NCI-H2227 treated with DMSO at 0.1 percent for 48 hours (cell line): ENCODE measurements at places on chromosomes 7 and 10.

DNA sequence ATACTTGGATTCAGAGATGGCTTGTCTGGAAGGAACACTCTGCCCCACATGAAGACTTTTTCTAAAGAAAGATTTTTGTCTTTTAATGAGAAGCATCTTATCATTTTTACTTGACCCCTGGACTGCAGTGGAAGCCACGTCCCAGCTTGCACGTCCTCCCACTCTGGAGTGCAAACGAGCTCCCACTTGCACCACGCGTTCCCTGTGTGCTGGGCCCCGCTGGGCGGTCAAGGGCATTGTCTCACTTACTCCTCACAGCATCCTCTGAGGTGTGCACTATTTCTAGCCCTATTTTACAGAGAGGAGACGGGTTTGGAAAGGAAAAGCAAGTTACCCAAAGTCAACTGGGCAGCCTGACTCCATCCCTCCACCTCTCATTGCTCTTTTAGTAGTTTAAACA is 175.2 kb downstream of the HIBADH start:
- no peak for DNase-seq

DNA sequence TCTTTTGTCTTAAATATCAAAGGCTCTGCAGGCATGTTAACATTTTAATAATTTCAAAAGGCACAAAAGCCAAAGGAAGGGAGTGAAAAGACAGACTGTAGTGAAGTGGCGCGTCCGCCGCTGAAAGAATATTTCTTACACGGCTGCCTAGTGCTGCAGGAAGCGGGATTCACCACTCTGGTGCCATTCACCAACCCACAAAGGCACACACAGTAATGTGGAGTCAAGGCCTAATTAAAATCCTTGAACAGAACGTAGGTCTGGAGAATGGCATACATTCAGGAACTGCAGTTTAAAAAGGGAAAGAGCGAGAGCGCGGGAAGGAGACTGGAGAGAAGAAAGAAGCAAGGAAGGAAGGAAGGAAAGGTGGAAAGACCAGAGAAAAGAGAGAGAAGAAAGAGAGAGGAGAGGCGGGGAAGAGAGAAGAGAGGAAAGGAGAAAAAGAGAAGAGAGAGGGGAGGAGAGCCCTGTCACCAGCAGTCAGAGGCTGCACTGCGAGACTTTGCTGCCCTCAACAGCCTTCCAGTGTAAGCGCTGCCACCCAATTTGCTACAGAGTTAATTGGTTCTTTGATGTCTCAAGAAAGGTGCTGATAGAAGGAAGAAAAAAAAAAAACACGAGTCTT is 554.0 kb downstream of the MDFIC start:
- DNase-seq: no peak

- no peak for DNase-seq
Measured at GRCh38 chr7:114939484-114940097, 17.7 kb downstream of the MDFIC start.

GRCh38 chr10:11330383-11331045 is 280.9 kb downstream of the USP6NL start:
- DNase-seq: no peak

- DNase-seq: no peak
Measured at GRCh38 chr10:60718886-60719285, 59.4 kb upstream of the CDK1 start.

DNA sequence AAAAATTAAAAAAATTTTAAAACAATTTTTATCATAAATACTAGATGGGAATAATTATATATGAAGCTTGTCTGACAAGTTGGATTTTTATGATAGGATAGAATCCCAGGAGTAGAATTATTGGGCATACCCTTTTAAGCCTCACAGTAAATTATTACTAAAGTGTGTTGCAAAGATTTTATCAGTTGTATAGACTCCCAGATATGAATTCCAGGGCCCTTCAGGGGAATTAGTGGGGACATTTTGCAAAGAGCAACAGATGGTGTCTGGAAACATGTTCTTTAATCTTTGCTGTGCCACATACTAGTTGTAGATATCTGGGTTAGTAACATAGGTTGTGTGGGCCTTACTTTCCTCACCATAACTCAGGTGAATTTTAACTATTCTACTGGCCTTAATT is 28.7 kb downstream of the ZEB1 start:
- no peak for DNase-seq

DNA sequence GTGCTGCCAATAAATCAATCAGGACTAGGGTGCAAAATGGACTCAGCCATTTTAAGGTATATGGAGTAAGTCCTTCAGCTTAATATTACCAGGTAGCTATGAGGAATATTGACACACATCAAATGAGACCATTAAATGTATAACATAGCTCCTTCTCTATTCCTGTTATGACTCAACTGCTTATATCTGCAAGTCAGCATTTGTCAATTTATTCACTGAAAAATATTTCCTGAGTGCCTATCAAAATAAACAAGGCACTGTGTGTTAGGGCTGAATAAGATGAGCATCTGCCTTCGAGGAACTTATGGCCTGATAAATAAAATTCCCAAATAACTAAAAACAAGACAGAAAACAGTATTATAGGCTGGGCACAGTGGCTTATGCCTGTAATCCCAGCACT is 113.8 kb downstream of the CDK6 start:
- no peak for DNase-seq

DNA sequence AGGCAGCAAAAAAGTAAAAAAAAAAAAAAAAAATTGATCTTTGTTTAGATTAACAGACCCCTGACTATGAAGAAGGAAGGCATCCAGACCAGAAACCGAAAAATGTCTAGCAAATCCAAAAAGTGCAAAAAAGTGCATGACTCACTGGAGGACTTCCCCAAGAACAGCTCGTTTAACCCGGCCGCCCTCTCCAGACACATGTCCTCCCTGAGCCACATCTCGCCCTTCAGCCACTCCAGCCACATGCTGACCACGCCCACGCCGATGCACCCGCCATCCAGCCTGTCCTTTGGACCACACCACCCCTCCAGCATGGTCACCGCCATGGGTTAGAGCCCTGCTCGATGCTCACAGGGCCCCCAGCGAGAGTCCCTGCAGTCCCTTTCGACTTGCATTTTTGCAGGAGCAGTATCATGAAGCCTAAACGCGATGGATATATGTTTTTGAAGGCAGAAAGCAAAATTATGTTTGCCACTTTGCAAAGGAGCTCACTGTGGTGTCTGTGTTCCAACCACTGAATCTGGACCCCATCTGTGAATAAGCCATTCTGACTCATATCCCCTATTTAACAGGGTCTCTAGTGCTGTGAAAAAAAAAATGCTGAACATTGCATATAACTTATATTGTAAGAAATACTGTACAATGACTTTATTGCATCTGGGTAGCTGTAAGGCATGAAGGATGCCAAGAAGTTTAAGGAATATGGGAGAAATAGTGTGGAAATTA is 19.4 kb downstream of the GATA3 start:
- DNase-seq: no peak
